ENCODE measurements at places on chromosomes 7 and 10. TPM values are rescaled to one million over a fixed set of nuclear protein-coding genes. Genes with fewer than 3 reads are reported as not detected.

Gene MRC1
- polyA plus RNA-seq = 32.7 TPM

Gene SPDYE1
- polyA plus RNA-seq = not detected

Gene BTAF1
- polyA plus RNA-seq = 14.4 TPM

- DNase-seq = no peak
These were observed 60.4 kb downstream of the ADD3 start for GRCh38 chr10:110067960-110068770.

- DNase-seq = no peak
These were observed 71.5 kb downstream of the SLC35B4 start for GRCh38 chr7:134245253-134245652.

DNA sequence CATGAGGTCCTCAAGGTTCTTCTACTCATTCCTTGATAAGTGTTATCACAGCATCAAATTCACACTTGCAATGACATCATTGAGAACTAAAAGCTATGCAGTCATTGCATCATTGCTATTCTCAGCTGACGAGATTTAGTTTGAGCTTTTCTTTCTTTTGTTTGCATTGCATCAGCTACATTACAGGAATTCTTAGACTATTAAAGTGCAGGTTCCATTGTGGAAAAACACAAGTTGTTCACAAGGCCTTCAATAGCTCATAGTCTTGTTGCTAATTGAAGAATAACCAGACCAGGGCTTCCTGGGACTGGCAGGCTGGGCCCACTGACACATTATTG is 139.3 kb downstream of the CXCL12 start:
- no peak for DNase-seq

Gene SMKR1
- not detected for polyA plus RNA-seq
